ENCODE measurements at places on chromosomes 13 and 19.
A peak's percentile ranks its signal among the peaks of the same experiment; 100 is the strongest.

- no peak for DNase-seq
Measured at GRCh38 chr13:114268344-114269280, 12.8 kb upstream of the UPF3A start.

DNA sequence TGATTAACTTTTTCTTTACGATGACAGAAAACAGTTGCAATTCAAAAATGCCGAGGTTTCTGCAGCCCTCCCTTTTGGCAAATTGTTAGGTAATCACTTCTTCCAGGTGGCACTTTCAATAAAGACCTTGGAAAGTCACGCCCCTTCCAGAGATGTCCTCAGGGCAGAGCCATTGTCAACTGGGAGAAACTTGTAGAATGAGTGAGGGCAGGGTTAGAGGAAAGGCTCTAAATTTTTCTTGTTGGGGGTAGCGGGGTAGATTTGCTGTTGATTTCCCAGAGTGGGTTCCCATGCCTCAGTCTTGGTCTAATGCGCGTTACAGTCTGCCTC is 421.1 kb downstream of the FGF9 start:
- DNase-seq, result no peak

GRCh38 chr19:1278713-1279660 is 3.7 kb downstream of the FAM174C start:
- no peak for DNase-seq

DNA sequence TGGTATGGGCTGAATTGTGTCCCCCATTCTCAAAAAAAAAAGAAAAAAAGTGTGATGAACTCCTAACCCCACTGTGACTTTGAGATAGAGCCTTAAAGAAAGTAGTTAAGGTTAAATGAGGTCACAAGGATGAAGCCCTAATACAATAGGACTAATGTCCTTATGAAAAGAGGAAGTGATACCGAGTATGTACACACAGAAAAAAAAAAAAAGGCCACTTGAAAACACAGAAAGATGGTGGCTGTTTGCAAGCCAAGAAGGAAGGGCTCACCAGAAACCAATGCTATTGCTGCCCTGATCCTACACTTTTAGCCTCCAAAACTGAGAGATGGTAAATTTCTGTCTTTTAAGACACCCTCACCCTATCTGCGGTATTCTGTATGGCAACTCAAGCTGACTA is 955.6 kb downstream of the PCDH17 start:
- peak; percentile 53 for DNase-seq

DNA sequence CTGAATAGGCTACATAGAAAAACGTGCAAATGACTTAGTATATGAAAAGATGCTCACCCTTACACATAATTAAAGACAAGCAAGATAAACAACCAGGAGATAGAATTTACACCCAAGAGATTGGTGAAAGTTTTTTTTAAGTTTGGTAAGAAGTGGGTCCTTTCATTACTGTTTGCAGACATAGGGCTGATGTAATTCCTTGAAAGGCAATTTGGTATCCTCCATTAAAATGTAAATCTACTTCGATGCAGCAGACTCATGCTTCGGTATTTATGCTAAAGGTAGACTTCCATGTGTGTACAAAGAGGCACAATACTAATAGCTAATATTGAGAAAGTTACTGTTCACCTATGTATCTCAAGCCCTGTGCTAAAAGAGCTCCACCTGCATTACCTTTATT is 33.5 kb downstream of the CNMD start:
- DNase-seq, result no peak

All from suppressor macrophage treated with lipopolysaccharide for 4 hours (primary cell).